Mammary epithelial cell (primary cell): ENCODE measurements at places on chromosomes 2 and 18.

DNA sequence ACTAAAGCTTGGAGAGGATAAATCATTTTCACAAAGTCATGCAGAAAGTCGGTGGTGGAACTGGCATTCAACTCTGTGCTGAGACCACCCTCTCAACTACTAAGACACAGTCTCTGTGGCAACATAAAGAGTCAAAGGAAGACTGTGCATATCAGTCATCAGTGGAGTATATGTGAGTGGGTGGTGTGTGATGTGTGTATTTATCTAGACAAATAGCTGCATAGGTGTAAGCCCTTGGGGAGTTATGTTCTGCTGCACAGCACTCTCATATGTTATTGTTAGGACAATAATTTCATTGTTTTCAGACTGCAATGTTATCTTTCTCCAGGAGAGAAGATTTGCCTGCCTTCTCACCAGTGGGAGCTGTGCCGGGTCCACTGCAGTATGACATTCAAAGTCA lies 186.3 kb upstream of the HNRNPA3 start:
- DNase-seq: no peak

GRCh38 chr2:158043181-158043948 lies 58.3 kb upstream of the UPP2 start:
- no peak for DNase-seq

- DNase-seq: no peak
Observed at GRCh38 chr18:35331367-35332087, 12.7 kb downstream of the ZNF24 start.

DNA sequence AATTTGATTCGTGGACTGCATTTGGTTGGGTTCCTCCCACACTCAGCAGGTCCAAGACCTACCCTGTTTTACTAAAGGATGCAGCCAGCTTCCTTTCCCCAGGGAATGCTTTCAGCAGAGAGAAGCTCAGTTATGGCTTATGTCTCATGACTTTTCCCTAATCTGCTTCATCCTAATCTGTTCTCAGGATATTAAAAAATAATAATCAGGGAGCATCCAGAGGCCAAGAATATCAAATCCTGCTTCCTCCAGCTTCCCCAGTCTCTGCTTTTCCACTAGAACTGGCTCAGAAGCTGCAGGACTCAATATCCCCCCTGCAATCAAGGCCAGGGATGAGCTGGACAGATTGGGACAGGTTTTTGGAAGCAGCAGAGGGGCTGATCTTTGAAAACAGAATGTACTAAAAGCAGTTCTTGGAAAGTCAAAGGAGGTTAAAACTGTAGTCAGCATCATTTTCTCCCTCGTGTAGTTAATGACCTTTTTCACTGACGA lies 326.9 kb upstream of the TNP1 start:
- no peak for DNase-seq

- no peak for DNase-seq
Observed at GRCh38 chr18:55247032-55247431, 287.8 kb upstream of the CCDC68 start.

DNA sequence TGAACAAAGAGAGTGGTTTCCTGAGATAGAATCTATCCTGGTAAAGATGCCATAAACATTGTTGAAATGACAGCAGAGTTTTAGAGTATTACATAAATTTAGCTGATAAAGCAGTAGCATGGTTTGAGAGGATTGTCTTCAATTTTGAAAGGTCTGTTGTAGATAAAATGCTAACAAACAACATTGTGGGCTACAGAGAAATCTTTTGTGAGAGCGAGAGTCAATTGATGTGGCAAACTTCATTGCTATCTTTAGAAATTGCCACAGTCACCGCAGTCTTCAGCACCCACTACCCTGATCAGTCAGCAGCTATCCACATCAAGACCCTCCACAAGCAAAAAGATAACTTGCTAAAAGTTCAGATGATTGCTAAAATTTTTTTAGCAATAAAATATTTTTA lies 17.5 kb downstream of the VRK2 start:
- no peak for DNase-seq

GRCh38 chr2:211055438-211055837 lies 499.0 kb downstream of the CPS1 start:
- no peak for DNase-seq

GRCh38 chr2:224114428-224114827 lies 75.3 kb upstream of the SERPINE2 start:
- no peak for DNase-seq

- DNase-seq: peak; percentile 52
Observed at GRCh38 chr18:46262856-46263255, 158.7 kb downstream of the HAUS1 start.

DNA sequence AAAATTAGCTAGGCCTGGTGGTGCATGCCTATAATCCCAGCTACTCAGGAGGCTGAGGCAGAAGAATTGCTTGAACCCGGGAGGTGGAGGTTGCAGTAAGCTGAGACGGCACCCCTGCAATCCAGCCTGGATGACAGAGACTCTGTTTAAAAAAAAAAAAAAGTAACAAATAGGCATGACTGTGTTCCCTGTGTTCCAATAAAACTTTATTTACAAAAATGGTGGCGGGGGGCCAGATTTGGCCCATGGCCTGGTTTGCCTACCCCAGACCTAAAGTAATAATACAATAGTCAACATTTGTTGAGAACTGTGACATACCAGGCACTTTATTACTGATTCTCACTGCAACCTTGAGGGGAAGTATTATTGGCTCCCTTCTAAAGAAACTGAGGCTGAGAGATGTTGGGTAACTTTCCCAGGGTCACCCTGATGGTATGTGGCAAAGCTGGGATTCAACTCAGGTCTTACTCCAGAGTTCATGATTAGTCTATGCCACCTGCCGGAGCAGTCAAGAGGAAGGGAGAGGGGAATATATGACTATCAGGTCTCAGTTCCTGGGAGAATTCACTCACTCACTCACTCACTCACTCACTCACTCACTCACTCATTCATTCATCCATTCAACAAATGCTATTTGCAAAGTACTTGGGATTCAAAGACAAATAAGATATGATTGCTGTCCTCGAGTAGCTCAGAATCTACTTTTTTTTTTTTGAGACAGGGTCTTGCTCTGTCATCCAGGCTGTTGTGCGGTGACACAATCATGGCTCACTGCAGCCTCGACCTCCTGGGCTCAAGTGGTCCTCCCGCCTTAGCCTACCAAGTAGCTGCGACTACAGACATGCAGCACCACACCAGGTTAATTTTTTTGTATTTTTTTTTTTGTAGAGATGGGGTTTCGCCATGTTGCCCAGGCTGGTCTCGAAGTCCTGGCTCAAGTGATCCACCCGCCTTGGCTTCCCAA lies 14.3 kb upstream of the KCMF1 start:
- DNase-seq: no peak

DNA sequence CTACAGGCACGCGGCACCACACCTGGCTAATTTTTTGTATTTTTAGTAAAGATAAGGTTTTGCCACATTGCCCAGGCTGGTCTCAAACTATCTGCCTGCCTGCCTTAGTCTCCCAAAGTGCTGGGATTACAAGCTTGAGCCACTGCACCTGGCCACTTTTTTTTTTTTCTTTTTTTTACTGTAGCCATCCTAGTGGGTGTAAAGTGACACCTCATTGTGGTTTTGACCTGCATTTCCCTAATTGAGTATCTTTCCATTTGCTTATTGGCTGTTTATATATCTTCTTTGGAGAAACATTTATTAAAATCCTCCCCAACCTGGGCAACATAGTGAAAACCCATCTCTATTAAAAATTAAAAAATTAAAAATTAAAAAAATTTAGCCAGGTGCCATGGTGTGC lies 12.0 kb downstream of the PCBP1 start:
- no peak for DNase-seq

GRCh38 chr18:75198036-75198435 lies 10.9 kb downstream of the PTGR3 start:
- DNase-seq: no peak

DNA sequence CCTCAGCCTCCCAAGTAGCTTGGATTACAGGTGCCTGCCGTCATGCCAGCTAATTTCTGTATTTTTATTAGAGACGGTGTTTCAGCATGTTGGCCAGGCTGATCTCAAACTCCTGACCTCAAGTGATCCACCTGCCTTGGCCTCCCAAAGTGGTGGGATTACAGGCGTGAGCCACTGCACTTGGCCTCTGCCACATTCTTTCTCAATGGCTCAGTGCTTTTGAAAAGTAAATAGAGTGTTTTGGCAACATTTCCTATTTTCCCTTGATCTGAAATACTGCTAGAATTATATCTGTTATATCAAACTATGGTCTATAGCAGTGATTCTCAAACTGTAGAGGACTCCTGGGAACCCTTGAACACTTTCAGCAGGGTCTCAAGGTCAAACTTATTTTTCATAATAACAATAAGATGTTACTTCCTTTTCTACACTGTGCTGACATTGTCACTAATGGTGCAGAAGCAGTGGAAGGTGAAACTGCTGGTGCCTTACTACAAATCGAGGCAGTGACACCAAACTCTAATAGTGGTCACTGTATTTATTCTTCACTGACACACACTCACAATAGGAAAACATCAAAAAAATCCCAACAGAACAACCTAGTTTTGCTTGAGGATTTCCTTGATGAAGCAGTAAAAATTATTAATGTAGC lies 10.6 kb downstream of the DAW1 start:
- DNase-seq: no peak

- no peak for DNase-seq
Observed at GRCh38 chr18:36392164-36392978, 94.9 kb downstream of the FHOD3 start.

DNA sequence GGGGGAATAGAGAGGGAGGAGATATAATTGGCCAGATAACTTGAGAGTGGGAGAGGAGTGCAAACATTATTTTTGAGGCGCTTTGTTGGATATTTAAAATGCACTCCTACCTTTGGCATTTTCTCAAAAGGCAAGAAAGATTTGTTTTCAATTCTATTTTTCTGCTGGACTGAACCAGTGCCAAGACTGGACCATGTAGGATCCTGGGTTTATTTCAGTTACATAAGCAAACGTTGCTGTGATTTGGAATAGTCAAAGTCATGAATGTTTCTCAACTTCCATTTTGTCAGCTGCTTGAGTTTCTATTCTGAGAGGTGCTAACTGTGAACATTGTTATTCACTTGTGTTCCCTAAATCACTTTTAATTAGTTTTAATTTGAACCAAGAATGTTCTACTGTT lies 8.9 kb upstream of the CHRNA1 start:
- DNase-seq: no peak

DNA sequence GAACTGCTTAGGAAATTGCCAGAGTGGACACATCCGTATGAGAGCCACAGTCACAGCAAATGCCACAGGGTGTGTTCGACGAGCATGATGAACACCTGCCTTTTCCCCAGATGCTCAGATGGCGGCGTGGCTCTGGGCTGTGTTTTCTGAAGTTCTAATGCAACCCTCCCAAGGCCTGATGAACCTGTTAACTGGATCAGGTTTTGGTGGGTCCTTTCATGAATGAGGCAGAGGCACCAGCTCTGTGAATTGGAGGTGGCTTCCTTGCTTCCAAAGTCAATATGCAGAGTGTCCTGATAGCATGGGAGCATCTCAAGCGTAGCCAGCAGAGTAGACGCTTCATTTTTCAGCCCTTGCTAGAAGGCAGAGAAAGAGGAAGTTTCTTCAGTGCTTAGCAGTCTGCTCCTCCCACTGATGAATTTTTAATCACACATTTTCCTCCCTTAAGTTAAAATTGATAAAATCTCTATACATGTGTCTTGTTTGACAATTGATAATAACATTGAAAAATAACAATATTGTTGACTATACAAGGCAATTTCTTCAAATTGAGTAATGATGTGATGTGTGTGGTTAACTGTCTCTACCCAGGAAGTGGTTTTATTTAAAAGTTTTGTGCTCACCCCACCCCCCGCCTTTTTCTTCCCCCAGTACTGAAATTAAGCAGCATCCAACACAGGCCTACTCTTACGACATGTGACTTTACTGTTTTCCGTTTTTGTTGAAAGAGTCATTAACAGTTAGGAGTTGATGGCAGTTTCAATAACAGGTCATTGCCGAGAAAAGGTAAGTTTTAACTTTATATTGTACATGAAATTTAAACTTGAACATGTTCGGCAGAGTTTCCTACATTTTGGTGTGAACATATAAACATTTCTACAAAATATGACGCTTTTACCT lies at the start of gene ARHGAP15:
ARHGAP15 (plus strand) TSS at position 739 of the 900 bp plus-strand sequence.
- no peak for DNase-seq

DNA sequence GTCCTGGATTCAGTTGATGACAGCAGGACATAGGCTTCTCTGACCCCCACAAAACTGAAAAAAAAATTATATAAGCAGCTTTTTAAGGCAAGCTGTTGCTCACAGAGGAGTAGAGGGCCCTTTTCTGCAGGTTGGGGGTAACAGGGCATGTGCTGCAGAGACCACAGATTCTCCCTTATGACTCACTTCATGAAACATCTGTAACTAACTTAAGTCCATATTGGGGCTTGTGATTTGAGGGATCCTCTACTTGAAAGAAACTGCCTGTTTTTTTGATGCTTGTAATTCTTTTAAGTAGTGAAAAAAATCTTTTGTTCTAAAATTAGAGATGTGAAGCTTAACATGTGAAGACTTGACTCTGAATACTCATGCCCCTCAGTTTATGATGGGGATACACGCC lies 33.4 kb downstream of the XRCC5 start:
- DNase-seq: peak; percentile 4

- DNase-seq: no peak
Observed at GRCh38 chr2:9238591-9239326, 32.1 kb downstream of the ASAP2 start.

GRCh38 chr2:234125451-234126145 lies 75.1 kb downstream of the SPP2 start:
- no peak for DNase-seq

GRCh38 chr2:57575700-57576268 lies 470.8 kb upstream of the VRK2 start:
- DNase-seq: peak; percentile 6

- DNase-seq: no peak
Observed at GRCh38 chr18:70489571-70489970, 200.7 kb downstream of the SOCS6 start.

DNA sequence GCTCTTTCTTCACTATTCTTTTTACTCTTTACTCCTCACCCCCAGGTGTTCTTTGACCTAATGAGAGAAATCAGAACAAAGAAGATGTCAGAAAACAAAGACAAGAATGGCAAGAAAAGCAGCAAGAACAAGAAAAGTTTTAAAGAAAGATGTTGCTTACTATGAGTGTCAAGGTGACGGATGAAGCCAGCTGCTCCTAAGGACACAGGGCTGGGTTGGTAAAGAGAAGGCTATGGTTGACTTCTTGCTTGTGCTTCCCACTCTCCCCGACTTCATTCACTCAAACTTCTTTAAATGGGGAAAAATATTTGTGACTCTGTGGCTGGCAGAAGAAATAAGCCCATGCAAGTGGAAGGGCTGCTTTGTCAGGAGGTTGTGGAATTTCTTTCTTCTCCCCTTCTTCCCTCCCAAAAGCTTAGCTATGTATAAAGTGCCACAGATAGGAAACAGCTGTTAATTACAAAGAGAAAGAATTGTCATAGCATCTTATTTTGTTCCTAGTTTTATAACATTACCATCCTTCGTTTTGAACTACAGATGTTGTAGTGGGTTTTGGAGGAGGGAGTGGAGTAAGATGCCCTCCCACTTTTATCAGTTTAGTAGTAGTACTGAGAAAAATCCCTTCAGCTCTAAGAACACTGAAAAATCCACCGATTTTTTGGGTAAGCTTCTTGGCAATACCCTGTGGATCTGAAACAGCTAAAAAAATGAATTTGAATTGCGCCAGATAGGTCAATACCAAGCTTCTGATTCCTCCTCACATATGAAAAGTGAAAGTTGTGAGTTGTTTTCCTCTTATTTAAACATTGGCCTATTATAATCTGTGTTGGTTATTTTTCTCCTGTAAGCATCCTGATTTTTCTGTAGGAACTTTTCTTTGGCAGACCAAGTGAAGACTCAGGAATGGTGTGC lies 40.7 kb downstream of the RALB start:
- no peak for DNase-seq

GRCh38 chr18:34760444-34760843 lies 50.3 kb downstream of the DTNA start:
- no peak for DNase-seq

GRCh38 chr2:182330451-182331305 lies 96.2 kb downstream of the PDE1A start:
- DNase-seq: no peak
